ENCODE measurements at places on chromosomes 12 and 14. TPM values are rescaled to one million over a fixed set of nuclear protein-coding genes. Genes with fewer than 3 reads are reported as not detected.

- no peak overlapping the region for H3K27ac ChIP-seq
- H3K27me3 ChIP-seq, result no peaks in the 10 kb centered on the region
- peaks cover 12% of the 10 kb centered on the region for H3K4me1 ChIP-seq
- no peak overlapping the region for H3K4me3 ChIP-seq
- H3K36me3 ChIP-seq, result no peaks in the 10 kb centered on the region
These were observed 591.2 kb downstream of the VRK1 start for GRCh38 chr14:97388408-97388807.

DNA sequence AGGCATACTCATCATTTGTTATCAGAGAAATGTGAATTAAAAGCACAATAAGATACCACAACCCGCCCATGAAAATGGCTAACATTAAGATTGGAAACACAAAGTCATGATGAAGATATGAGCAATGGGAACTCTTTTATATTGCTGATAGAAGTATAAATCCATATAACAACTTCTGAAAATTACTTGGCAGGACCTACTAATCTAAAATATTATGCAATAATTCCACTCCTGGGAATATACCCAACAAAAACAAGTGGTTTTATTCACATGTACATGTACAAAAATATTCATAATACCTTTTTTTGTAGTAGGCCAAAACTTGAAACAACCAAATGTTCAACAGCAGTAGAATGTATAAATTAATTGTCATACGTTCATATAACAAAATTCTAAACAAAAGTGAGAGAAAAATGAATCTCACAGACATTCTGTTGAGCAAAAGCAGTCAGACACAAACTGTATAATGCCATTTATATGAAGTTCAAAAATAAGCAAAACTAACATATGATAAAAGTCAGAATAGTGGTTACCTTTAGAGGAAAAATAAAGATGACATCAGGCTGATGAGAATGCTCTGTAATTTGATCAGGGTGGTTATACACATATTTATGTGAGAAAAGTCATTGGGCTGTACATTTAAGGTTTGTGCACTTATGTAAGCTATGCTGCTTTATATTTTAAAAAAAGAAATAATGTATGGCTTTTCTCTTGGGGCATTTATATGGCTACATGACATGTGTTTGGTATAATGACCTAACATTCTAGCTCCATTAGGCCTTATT, 309.2 kb upstream of the KITLG start:
- no peak for DNase-seq
- no peak overlapping the region for H3K4me3 ChIP-seq
- H3K27ac ChIP-seq, result no peak overlapping the region
- no peaks in the 10 kb centered on the region for H3K27me3 ChIP-seq

DNA sequence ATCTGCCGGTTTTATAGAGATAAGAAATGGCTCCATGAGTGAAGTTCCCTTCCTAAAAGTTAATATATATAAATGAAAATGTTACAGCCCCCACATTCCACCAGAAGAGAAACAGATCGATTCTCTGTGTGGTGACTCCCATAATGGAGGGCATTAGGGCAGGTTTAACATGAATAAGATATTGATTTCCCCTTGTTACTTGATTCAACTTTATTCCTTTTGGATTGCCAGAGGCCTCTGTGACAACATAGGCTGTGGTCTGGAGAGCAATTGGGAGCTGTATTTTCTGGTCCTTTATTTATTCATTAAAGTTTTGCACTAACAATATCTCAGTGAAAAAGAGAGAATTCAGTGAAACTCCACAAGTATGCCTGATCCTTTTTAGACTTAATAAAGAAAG, 125.2 kb upstream of the CCDC196 start:
- H3K4me1 ChIP-seq, result no peaks in the 10 kb centered on the region
- H3K27ac ChIP-seq, result no peak overlapping the region
- DNase-seq, result no peak

GRCh38 chr14:76261371-76261811, 109.7 kb downstream of the GPATCH2L start:
- peaks cover 4% of the 10 kb centered on the region for H3K36me3 ChIP-seq
- H3K27me3 ChIP-seq, result no peaks in the 10 kb centered on the region
- DNase-seq, result no peak
- no peak overlapping the region for H3K27ac ChIP-seq
- H3K4me3 ChIP-seq, result no peak overlapping the region

DNA sequence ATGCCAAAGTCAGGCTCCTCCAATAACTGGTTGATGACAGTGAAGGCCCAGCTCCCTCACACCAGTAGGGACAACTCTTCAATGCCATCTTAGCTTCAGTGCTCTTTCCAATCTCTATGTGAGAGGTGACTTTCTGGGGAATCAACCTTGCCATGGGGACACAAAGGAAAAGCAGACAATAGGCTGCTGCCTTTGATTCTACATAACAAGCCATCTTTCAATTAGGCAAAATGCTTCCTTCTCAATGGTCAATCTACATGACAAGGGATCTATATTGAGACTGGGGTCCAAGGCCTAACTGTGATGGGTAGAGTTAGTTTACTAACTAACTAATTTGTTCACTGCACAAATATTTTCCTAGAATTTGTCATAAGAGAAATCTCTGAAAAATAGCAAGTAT, 1417.5 kb upstream of the SEL1L start:
- no peak overlapping the region for H3K4me3 ChIP-seq
- H3K27me3 ChIP-seq, result no peaks in the 10 kb centered on the region
- peaks cover 4% of the 10 kb centered on the region for H3K36me3 ChIP-seq
- peak; percentile 25 for DNase-seq
- H3K4me1 ChIP-seq, result peaks cover 6% of the 10 kb centered on the region
- H3K27ac ChIP-seq, result no peak overlapping the region

DNA sequence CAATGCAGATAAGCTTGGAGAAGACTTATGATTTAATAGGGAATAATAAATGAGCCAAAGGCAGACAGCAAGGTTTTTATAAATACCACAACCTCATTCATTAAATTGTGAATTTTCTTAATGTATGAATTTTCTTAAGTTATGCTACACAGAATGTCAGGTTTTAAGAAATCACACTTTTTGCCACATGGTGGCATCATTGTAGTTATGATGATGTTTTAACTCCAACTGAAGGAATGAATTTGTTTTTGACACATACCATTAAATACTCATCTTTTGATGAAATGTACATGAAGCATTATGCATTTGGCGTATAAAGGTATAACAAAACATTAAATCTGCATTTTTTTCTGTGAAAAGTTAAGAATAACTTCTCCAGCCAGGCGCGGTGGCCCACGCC, 524.1 kb upstream of the FBXO33 start:
- no peak overlapping the region for H3K4me3 ChIP-seq
- H3K4me1 ChIP-seq, result no peaks in the 10 kb centered on the region
- peaks cover 1% of the 10 kb centered on the region for H3K36me3 ChIP-seq

DNA sequence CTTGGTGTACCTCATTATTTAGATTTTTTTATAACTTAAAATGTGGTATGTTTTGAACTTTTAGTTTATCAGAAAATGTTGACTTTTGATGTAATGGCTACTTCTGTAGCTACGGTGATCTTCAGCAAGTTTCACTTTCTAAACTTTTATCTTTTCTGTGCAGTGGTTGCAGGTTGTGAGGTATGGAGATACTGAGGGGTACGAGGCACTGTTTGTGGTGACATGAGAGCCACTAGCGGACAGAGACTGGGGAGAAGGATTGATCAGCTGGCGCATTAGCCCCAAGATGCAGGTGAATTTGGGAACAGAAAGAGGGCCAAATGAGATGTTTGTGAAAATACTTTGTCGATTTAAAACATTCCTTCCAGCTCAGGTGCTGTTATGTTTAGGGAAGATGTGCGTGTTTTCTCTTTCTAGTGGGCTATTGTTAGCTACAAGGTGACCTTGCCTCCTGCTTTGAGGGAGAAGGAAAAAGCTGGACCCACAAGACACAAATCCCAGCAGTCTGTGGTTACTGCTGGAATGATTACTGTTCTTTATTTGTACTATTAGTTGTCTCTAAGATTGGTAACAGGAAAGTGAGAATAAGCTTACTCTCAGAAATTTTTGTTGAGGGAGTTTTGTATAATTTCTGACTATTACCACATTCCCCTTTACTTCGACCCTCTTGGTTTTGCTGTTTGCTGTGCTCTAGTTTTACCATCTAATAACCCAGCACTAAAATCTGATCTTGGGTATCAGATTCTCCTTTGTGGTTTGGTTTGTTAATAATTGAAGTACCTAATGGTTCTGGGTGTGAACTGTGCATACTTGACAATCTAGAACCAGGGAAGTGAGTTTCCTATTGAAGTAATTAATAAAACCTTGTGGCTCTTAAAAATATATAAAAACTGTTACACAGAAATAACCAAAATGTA, 61.7 kb downstream of the FBXO34 start:
- H3K27ac ChIP-seq, result no peak overlapping the region
- H3K27me3 ChIP-seq, result no peaks in the 10 kb centered on the region
- H3K4me3 ChIP-seq, result no peak overlapping the region
- no peaks in the 10 kb centered on the region for H3K4me1 ChIP-seq
- DNase-seq, result no peak
- no peaks in the 10 kb centered on the region for H3K36me3 ChIP-seq

- no peaks in the 10 kb centered on the region for H3K36me3 ChIP-seq
- H3K27ac ChIP-seq, result no peak overlapping the region
- no peaks in the 10 kb centered on the region for H3K27me3 ChIP-seq
- no peak for DNase-seq
- H3K4me3 ChIP-seq, result no peak overlapping the region
- no peaks in the 10 kb centered on the region for H3K4me1 ChIP-seq
These were observed 112.7 kb upstream of the EGLN3 start for GRCh38 chr14:34063470-34064164.

SNAPC1 gene
- total RNA-seq, result 7.1 TPM

CLEC4D gene
- total RNA-seq, result 0.42 TPM

KCNH5 gene
- total RNA-seq, result 0.09 TPM

Data from H9 (cell line).